ENCODE measurements at places on chromosomes 2 and 18.

DNA sequence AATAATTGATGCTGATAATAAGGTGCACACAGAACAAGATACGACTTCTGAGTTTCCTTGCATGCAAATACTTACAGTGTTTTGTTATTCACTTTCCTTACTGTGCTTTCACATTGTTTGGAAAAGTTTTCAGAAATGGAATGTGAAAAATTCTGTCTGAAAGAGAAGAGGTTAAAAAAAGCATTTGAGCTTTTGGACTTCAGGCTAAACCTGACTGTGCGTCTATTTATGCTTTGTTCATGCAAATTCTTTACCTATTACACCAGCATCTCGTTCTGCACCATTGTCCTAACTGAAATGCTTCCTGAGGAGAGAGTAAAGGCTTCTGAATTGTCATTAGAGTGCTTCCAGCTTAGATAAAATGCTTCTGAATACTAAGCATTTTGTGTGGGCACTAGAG lies 61.4 kb downstream of the LHCGR start:
- no peak for DNase-seq

DNA sequence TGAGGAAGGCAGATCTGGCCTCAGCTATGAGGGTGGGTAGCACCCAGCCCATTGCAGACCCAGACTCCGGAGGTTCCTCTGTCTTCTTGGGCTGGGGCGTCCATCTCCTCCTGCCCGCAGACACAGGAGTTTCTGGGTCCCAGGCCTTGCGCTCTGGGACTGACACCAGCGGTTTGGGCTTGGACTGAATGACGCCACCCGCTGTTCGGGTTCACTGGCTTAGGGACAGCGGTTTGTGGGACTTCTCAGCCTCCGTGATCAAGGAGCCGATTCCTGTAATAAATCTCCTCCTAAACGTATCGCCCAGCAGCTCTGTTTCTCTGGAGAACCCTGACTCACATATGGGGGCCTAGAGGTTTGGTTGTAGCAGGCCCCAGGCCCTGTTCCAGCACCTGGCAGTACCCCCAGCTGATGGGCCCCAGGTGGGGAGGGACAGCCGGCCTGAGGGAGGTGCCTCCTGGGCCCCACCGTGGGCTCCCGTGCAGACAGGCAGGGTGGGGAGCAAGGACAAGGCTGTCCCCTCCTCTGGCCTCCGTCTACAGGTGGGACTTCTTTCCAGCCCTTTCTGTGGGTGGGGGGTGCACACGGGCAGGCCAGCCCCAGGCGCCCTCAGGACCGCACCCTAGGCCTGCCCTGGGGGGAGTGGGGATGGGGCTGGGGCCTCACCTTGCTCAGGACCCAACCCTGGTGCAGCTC lies 4.5 kb upstream of the AQP12A start:
- no peak for DNase-seq

- DNase-seq, result no peak
These were observed 236.8 kb downstream of the SETBP1 start for GRCh38 chr18:44917216-44918141.

- no peak for DNase-seq
These were observed 12.4 kb upstream of the PRLH start for GRCh38 chr2:237553948-237554347.

- no peak for DNase-seq
These were observed 123.2 kb upstream of the TWIST2 start for GRCh38 chr2:238724728-238725127.

DNA sequence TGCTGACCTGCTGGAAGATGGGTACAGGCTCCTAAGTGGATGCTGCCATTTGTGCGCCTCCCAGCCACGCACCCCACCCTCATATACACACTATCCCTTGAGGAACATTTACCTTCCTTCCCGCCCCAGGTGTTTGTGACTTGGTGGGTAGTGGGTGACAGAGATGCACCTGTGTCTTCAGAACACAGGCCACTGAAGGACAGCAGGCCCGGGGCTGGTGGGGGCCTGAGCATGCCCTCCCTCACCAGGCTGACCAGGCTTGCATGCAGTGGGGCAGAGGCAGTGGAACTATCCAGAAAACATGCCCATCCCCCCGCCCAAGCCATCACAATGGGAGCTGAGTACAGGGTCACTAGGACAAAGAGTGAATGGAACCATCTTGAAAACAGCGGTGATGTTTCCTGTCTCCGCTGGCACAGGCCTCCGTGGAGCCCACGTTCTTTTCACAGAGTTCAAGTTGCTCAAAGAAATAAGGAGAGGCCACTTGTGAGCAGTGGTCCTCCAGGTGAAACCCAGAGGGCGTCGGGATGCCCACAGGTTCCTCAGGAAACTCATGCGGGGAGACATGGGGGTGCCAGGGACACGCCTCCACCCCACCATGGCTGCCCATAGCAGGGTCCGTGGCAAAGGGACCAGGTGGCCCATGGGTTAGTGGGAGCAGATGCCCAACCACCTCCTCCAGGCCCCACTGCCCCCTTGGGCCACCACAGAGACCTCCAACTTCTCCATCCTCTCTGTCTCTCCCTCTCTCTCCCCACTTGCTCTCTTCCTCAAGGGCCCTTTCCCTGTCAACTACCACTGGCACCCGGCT lies 90.9 kb downstream of the MALT1 start:
- no peak for DNase-seq

- no peak for DNase-seq
These were observed 21.7 kb downstream of the ADD2 start for GRCh38 chr2:70746094-70746974.
